Activated CD8-positive, alpha-beta memory T cell treated with anti-CD3 and anti-CD28 coated beads, Interleukin-2, amount 10 ng/mL, durations not matched to agents 7 days and 5 days (primary cell): ENCODE measurements at places on chromosomes 7 and 10.
A peak's percentile ranks its signal among the peaks of the same experiment; 100 is the strongest.

GRCh38 chr10:124578231-124579010 is 116.8 kb downstream of the LHPP start:
- no peaks in the 10 kb centered on the region for H3K4me1 ChIP-seq
- no peak for DNase-seq
- no peak overlapping the region for H3K4me3 ChIP-seq
- no peak overlapping the region for H3K27ac ChIP-seq
- H3K36me3 ChIP-seq = peaks cover 2% of the 10 kb centered on the region
- no peaks in the 10 kb centered on the region for H3K27me3 ChIP-seq

GRCh38 chr10:970311-971149 is 17.7 kb upstream of the GTPBP4 start:
- H3K36me3 ChIP-seq = no peaks in the 10 kb centered on the region
- peaks cover 23% of the 10 kb centered on the region for H3K27me3 ChIP-seq
- H3K4me1 ChIP-seq = peaks cover 3% of the 10 kb centered on the region
- DNase-seq = no peak
- no peak overlapping the region for H3K27ac ChIP-seq
- H3K4me3 ChIP-seq = no peak overlapping the region

- no peaks in the 10 kb centered on the region for H3K4me1 ChIP-seq
- H3K36me3 ChIP-seq = no peaks in the 10 kb centered on the region
- H3K27ac ChIP-seq = no peak overlapping the region
- no peaks in the 10 kb centered on the region for H3K27me3 ChIP-seq
- no peak overlapping the region for H3K4me3 ChIP-seq
Measured at GRCh38 chr7:91288208-91288824, 24.1 kb downstream of the FZD1 start.

DNA sequence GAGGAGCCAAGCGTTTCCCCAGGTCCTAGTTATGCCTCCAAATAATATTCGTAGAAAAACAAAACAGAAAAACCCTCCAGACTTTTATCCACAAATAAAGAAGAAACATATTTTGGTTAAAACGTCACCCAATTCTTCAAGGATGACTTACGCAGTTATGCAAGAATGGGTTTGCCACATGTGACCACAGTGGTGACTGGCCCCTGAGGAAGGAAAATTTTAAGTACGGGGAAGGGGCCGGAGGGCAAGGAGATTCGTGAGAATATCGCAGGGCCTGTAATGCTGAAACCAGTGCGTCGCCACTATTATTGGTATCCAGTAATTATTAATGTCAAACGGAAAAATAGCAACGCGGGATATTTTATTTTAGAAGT is 537 bp upstream of the MRPS24 start:
- DNase-seq = no peak
- peaks cover 21% of the 10 kb centered on the region for H3K4me1 ChIP-seq
- H3K4me3 ChIP-seq = peak overlapping the region; percentile 84
- H3K27me3 ChIP-seq = no peaks in the 10 kb centered on the region
- H3K36me3 ChIP-seq = peaks cover 28% of the 10 kb centered on the region
- peak overlapping the region; percentile 84 for H3K27ac ChIP-seq

DNA sequence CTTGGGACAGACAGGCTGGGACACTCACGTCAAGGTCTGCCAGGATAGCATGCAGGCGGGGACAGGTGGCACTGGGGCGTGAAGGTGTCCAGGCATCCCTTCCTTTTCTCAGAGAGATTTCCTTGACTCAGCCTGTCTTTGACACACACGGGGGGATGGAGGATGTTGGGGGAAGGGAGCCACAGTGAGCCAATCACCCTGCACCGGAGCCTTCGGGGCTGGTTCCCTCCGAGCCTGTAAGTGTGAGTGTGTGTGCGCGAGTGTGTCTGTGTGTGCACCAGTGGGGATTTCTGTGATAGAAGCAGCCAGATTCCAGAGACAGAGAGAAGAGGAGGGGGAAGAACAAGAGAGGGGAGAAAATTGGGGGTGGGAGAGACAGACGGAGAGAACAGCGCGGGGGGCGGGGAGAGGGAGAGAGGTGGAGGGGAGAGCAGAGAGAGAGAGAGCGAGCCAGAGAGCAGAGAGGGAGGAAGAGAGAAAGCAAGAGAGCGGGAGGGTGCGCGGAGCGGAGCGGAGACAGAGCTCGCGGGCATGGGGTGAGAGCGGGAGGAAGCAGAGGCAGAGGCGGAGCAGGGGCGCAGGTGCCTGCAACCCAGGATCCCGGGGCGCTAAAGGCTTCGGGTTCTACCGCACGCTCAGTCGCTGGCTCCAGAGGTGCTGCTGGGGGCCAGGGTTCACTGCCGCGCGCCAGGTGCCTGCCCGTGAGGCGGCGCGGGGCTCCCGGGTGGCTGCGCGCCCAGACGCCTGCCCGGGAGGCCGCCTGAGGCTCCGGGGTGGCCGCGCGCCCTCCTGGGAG is 466 bp upstream of the GPR26 start:
- no peaks in the 10 kb centered on the region for H3K36me3 ChIP-seq
- H3K27ac ChIP-seq = no peak overlapping the region
- H3K4me3 ChIP-seq = no peak overlapping the region
